ENCODE measurements at places on chromosomes 7 and 10. TPM values are rescaled to one million over a fixed set of nuclear protein-coding genes. Genes with fewer than 3 reads are reported as not detected.

NPY4R gene
- not detected for total RNA-seq

TEX47 gene
- not detected for total RNA-seq

CFAP46 gene
- 0.39 TPM for total RNA-seq

STEAP1B gene
- 22.8 TPM for total RNA-seq

PRSS37 gene
- not detected for total RNA-seq

MACC1 gene
- total RNA-seq = 0.37 TPM

THSD7A gene
- total RNA-seq = under 0.01 TPM

ANKRD1 gene
- total RNA-seq = not detected

PITX3 gene
- not detected for total RNA-seq

DYNC1I1 gene
- total RNA-seq = 0.73 TPM

STOX1 gene
- under 0.01 TPM for total RNA-seq

SPDYE5 gene
- not detected for total RNA-seq

SEMA3A gene
- 5.1 TPM for total RNA-seq
